ENCODE measurements at places on chromosomes 13 and 19.
A peak's percentile ranks its signal among the peaks of the same experiment; 100 is the strongest.

DNA sequence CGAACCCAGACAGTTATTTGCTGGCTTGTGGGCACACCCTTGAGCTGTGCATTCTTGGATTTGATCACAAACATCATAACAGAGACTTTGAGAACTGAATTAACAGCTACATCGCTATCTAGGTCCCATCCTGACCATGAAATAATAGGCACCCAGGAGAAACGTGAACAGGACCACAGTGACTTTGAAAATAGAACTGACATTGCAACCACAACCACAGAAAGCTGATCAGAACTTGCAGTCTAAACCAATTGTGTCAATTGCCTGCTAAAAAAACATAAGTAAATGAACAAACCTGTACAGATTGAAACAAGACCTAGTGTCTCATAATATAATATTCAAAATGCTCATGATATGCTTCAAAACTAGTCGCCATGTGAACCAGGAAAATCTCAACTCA, 18.3 kb upstream of the KATNAL1 start:
- DNase-seq, result no peak

- DNase-seq, result no peak
Measured at GRCh38 chr13:73158851-73159250, 100.0 kb downstream of the KLF5 start.

GRCh38 chr19:48890551-48890950, 8.0 kb downstream of the TULP2 start:
- DNase-seq, result no peak

- DNase-seq, result no peak
Measured at GRCh38 chr13:29436291-29436690, 159.2 kb downstream of the SLC7A1 start.

- no peak for DNase-seq
Measured at GRCh38 chr13:56347014-56347413, 793.7 kb upstream of the PRR20A start.

GRCh38 chr13:41681587-41681986, 224.2 kb downstream of the RGCC start:
- no peak for DNase-seq

GRCh38 chr13:42011601-42012350, 36.7 kb upstream of the DGKH start:
- no peak for DNase-seq

GRCh38 chr19:19268453-19269385, 4.4 kb downstream of the TM6SF2 start:
- peak; percentile 36 for DNase-seq

- peak; percentile 83 for DNase-seq
Measured at GRCh38 chr13:21583478-21583877, 20.5 kb downstream of the MICU2 start.

DNA sequence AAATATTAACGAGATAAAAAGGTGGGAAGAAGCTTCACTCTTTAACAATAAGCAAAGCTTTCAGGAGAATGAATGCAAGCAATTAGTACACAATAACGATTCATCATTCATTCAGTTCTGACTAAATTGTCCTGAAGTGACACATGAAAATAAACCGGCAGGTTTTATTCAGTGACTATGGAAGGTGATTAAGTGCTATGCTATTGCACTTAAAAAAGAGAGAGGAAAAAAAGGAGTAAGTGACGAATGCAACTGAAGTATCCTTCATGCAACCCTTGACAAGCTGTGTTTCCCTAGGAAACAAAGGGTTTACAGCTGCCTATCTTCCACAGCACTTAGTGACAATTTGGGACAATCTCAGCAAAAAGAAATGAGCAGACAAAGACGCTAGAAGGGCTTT, 1.4 kb downstream of the LIG4 start:
- no peak for DNase-seq

DNA sequence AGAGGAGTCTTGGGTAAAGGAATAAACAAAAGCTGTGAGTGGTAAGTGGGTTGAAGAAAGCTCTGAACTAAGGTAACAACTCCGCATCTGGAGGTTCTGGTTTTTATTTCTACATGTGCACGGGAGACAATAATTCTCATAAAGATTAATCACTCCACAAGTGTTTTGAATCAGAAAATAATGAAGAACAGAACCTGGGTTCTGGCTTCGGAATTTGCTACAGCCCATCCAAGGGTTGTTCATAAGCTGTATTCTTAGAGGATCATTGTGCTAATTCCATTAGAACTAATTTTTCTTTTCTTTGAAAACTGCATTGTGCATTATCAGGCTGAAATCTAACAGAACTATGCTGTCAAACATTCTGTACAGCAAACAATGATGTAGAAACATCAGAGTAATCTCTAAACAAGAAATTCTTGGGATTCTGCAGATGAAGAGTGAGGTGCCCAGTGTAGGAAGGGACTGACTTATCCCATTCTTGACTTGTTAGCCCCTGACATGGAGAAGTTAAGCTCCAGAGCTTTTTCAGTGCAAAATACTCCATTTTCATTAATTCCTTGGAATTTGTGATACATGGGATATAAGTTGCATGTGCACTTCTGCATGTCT, 368.2 kb downstream of the COG6 start:
- no peak for DNase-seq

DNA sequence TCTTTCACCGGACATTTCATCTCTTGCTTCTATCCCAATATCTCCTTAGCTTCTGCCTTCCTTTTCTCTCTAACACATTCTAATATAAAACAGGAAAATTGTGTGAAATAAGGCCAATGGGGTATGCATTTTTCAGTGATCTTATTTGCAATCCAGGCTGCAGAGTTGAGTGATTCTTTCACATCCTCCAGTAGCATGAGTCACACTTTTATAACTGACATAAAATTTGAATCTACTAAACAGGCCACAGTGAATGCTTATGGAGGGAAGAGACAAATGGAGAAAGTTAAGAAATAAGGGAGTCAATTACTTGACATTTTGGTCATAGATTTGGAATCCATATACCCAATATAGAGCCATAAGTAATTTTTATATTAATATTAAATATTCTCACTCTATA, 1037.0 kb upstream of the SPRY2 start:
- DNase-seq, result no peak

DNA sequence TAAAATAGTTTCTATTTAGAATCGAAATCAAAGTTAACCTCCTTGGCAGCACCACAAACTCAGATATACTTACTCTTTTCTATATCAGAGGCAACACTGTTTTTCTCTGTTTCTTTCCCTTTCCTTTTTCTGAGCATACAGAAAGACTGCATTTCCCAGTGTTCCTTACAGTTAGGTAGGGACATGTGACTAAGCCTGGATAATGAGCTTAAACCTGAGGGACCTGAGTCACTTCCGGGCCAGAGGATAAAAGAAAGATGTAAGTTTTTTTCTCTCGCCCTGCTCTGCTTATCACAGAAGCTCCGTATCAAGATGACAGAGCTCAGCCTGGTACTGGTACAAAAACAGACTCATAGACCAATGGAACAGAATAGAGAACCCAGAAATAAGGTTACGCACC, 531.9 kb downstream of the KLF12 start:
- DNase-seq, result no peak

GRCh38 chr19:47022140-47022536, 2.5 kb downstream of the NPAS1 start:
- peak; percentile 25 for DNase-seq

GRCh38 chr13:66546534-66547379, 683.4 kb downstream of the PCDH9 start:
- no peak for DNase-seq

DNA sequence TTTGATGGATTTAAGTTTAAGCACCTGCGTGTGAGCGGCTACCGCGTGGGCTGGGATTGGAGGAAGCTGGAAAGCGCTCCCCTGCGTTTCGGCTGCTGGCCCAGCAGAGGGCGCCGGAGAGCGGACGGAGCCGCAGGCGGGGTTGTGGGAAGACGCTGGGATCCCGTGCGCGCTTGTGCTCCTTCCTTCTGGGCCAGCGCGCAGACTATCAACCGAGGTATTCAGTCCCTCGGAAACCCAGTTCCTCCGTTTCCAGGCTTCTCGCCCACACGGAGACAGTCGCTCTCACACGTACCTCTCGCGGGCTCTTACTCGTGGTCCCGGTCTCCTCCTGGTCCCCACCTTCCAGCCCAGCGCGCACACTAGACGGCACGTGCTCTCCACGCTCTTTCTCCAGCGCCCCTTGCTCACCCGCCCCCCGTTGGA, 28.8 kb downstream of the EPN1 start:
- no peak for DNase-seq

GRCh38 chr13:48304143-48304876, 759 bp downstream of the RB1 start:
- DNase-seq, result no peak

DNA sequence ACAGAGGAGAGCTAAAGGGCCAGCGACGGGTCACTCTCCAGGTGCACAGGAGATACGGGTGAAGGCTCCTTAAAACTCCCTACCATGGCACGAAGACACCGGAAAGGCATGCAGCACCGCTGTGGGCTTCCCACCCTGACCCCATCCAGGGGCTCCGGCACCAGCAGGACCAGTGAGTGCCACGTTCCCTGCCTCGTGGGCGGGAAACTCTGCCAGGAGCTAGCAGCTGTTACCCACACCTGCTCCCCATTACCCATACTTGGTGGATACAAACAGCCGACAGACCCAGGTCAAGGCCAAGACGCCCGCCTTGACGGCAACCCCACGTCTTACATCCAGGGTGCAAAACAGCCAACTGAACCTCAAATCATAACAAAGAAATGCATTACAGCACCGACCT, 56.7 kb downstream of the GNG7 start:
- DNase-seq, result no peak

DNA sequence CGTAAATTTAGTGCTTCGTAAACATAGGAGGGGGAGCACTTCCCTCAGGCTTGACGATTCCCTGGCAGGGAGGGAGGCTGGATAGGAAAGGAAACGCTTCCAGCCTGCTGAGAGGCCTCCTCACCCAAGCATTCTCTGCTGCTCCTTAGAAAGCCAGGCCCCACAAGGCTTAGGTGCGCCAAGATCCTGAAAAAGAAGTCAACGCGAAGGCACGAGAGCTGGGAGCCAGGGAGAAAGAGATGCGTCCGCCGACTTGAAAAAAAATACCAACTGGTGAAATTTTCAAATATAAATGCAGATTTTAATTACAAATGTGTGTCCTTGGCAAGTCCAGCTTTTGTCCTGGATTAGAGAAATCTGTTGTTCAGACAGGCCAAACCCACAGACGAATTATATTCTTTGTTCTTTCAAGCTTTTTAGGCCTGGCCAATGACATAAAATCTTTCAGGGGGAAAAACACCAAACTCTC, 64.0 kb downstream of the ALOX5AP start:
- DNase-seq, result peak; percentile 53

DNA sequence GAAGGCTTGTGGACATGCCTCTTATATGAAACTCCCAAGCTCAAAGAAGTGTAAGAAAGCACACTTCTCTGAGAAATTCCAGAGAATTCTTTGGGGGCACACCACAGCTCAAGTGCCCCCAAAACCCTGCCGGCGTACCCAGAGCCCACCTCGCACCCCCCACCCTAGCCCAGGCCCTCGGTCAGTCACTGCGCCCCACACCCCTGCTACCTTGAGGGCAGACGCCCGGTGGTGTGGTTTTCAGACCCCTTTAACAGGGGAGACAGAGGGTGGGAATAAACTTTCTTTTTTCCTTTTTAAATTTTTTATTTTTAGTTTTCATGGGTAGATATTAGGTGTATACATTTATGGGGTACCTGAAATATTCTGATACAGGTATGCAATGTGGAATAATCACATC, 29.5 kb downstream of the PEPD start:
- DNase-seq, result no peak

DNA sequence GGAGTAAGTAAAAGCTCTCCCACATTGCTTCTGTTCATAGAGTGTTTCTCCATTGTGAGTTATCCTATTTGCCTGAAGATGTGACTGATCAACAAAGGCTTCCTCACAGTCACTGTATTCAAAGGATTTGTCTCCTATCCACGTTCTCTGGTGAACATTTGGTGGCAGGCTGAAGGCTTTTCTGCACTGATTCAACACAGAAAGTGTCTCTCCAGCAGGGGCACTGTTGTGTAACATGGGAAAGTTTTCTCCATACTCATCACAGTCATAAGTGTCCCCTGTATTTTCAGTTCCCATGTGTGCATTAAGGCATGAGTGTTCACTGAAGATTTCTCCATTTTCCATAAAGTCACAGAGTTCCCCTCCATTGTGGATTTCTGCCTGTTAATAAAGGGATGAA, 17.6 kb downstream of the ZNF121 start:
- no peak for DNase-seq

DNA sequence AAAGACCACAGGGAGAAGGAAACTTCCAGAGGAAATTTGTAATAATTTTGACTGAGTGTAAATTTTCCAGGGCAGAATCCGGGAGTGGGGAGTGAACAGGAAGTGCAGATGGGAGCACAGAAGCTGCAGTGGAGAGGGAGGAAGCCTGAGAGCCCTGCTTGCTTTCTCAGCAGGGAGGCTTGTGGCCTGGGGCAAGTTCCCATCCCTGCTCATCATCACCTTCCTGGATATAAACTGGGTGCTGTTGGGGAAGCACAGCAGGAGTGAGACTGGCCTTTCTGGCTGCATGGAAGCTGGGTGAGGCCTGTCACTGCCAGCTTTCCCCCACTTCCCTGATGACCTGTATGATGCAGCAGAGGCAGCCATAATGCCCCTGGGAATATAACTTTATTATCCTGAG, 532.9 kb downstream of the SLITRK6 start:
- peak; percentile 76 for DNase-seq

DNA sequence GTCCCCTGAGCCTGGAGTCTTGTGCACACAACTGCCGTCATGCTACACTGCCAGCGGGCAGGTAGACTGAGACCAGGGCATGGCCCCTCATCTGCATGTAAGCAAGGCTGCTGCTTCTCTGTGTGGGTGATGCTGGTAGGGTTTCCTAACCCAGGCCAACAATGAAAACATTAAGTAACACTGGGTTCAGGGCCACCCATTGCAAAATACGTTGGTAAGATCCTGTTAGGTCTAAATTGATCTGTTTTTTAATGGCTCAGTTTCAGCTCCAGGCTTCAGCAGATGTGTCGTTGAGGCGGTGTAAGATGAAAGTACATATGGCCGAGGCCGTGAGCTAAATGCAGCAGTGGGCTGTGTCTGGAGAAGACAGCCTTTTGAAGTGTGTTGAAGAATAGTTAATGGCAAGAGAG, 383.4 kb downstream of the IRS2 start:
- no peak for DNase-seq

- DNase-seq, result no peak
Measured at GRCh38 chr13:58566176-58566575, 934.6 kb downstream of the PCDH17 start.

GRCh38 chr13:20514866-20515265, 10.8 kb downstream of the CRYL1 start:
- DNase-seq, result no peak

DNA sequence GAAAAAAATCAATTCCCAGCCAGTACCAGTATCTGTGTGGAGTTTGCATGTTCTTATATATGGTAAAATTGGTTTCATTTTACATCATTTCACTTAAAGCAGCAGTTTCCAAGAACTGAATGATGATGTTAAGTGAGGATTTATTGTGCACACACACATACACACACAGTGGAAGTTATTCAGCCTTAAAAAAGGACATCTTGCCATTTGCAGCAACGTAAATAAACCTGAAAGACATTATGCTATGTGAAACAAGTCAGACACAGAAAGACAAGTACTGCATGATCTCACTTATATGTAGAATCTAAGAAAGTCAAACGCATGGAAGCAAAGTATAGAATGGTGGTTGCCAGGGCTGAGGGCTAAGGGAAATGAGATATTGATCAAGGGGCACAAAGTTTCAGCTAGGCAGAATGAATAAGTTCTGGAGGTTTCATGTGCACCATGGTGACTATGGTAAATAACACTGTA, 5.3 kb downstream of the SIGLECL1 start:
- no peak for DNase-seq

- DNase-seq, result peak; percentile 63
Measured at GRCh38 chr19:50906217-50906616, 5.0 kb downstream of the KLK4 start.
